Right renal pelvis (tissue), 4 donors: ENCODE measurements at places on chromosomes 6 and 20.
A peak's percentile ranks its signal among the peaks of the same experiment; 100 is the strongest.

- no peak for DNase-seq
Observed at GRCh38 chr6:44629636-44630035, 242.1 kb downstream of the CDC5L start.

DNA sequence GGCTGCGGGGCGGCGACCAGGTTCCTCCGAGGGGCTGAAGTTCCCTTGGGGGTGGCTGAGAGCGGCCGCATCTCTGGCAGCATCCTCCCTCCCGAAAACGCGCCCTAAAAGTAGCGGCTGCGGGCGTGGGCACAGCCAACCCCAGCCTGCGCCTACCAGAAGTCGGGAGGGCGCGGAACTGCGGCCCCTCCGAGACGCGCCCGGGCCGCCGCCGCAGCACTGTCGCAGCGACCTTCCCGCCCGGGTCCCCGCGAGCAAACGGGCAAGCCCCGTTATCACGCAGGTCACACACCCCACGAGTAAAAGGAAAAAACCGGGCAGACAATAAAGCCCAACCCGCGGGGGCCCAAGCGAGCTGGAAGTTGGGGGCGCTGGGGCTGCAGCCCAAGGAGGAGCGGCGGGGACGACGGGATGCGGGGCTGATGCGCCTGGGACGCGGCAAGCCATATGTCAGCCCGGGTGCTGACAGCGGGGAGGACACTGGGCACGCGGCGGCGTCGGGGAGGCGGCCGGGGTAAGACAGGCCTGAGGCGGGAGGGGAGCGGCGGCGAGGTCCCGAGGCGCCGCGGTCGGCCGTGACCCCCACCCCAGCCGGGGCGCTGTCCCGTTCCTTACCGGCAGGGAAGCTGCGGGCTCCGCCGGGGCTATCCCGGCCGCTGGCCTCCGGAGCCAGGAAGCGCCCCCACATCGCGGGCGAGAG lies 659 bp downstream of the CEP85L start:
- no peak for DNase-seq

DNA sequence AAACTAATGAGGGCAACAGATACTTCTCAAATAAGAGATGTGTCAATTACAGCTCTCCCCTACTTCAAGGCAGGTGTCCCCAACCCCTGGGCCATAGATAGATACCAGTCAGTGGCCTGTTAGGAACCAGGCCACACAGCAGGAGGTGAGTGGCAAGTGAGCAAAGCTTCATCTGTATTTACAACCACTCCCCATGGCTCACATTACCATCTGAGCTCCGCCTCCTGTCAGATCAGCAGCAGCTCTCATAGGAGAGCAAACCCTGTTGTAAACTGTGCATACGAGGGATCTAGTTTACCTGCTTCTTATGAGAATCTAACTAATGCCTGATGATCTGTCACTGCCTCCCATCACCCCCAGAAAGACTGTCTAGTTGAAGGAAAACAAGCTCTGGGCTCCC lies 422.1 kb downstream of the GJA1 start:
- DNase-seq = no peak

GRCh38 chr20:63089051-63089907 lies 82.5 kb upstream of the BHLHE23 start:
- no peak for DNase-seq

GRCh38 chr20:64053841-64054661 lies 4.6 kb upstream of the SOX18 start:
- no peak for DNase-seq

DNA sequence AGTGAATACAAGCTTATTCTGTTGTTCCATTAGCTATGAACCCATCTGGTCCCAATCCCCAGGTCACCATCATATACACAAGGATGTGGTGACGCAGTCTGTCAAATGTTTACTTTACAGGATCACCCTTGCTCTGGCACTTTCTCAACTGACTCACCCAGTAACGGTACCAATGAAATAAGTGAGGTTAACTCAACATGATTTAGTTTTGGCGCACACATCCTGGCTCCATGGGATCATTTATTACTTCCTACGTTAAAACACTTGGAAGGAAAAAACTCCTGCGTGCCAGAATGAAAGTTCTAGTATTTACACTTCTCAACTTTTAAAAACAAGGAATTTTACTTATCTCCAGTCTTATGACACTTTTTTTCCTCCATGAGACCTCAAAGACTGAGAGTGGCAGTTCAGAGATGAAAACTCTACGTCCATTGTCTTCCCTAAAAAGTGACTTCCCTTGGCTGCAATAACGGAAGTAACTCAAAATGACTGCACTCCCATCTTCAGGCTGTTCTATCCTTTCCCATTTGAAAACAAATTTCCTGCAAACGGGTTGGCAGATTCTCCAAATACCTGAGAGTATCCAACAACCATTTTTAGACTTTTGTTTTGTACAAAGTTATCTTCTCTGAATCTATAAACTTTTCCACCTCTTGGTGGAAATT lies 15.9 kb downstream of the AGPAT4 start:
- no peak for DNase-seq

- no peak for DNase-seq
Observed at GRCh38 chr6:38134704-38135088, 315.2 kb downstream of the ZFAND3 start.

- no peak for DNase-seq
Observed at GRCh38 chr6:20539387-20539786, 5.1 kb downstream of the CDKAL1 start.

DNA sequence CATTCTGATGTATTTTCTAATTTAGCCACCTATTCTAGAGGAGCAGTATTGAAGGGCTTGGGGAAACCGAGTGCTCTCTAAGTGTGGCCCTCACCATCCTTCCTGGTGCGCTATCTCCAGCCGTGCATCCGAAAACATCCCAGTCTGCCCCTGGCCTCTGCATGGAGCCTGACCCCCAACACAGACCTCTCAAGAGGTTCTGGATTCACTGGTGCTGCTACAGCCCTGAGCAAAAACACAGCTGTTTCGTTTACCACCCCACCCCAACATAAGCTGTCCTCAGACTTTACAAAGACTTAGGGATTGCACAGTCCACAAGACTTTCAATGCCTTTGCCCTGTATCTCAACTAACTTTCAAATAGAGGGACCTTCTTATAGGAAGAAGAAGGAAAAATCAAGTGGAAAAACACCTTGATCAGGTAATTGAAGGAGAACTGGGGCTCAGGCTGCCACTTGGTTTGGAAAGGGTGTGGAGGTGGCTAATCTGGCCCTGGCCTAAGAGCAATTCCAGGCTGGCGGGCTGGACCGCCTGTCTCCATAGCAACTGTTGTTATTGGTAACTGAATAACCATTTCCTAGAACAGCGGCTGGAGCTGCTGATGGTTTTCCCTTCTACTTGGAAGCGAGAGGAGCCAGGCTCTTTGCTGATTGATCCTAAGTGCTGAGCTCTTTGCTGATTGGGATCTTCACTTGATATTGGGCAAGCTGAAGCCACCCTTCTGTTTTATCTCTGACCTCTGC lies 90.2 kb upstream of the TOX2 start:
- DNase-seq = peak; percentile 12

DNA sequence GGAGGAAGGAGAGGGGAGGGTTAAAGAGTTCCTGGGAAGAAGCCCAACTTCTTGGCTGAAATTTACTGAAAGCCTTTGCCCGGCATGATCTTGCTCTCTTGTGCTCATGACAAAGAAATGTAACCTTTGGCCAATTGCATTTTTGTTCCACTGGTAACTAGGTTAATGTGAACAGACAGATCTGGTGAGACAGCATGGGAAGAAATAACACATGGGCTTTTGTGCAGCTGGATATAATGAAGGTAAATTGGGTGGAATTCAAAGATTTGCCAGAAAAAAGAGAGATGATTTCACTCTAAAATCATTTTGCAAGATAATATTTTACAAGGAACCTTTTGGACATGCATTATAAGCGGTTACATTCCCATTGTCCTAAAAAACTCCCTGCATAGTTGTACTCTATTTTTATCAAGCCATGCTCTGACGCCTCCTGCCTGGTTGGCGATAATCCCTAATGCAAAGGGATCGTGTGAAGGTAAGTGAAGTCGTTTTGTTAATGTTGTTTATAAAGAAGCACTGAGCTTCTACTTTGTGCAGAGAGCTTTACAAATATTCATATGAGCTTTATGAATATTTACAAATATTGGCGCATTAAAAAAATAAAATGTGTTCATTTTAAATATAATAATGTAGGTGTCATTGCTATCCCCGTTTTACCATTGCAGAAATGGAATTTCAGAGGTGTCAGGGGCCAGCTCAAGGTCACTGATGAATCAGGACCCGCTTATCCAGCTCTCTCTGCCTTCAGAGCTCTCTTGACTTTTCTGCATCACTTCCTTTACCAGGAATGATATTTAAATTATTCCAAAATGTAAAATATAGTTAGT lies 161.3 kb upstream of the AGPAT4 start:
- DNase-seq = no peak

DNA sequence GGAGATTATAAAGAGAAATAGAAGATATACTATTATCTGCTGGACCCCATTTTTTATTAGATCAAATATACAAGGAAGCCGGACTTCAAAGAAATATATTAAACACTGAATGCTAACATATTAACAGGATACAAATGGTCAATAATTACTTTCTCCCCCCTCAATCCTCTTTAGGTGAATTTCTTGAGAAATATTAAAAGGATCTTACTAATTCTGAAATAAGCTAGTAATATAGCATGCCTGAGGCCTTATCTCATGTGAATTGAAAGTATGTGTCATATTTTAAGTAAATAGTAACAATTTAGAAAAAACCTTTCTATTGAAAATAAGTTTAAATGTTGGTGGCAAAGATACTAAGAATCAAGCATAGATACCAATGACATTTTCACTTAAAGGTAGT lies 954.7 kb upstream of the MAN1A1 start:
- DNase-seq = no peak

- DNase-seq = no peak
Observed at GRCh38 chr20:63114006-63114692, 101.8 kb downstream of the YTHDF1 start.

GRCh38 chr6:3421791-3422434 lies 34.9 kb downstream of the SLC22A23 start:
- no peak for DNase-seq

- DNase-seq = peak; percentile 20
Observed at GRCh38 chr20:19628570-19629134, 129.4 kb upstream of the RIN2 start.

- DNase-seq = no peak
Observed at GRCh38 chr6:78570044-78570443, 297.3 kb upstream of the IRAK1BP1 start.

DNA sequence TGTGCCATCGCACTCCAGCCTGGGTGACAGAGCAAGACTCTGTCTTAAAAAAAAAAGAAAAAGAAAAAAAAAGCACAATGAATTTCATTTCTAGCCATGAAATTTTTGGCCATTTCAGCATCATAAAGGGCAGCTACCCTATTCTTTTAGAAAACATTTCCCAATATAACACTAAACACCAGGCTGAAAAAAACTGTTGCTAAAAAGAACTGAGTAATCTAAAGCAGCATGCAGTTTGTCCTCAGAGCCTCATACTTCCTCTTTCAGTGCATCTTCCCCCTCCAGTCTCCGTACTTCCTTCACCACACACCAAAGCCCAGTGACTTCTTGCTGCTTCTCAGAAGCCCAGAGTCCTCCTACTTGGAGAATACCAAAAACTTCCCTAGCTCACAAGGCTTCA lies 5.6 kb upstream of the IFNGR1 start:
- no peak for DNase-seq

- no peak for DNase-seq
Observed at GRCh38 chr6:14799928-14800327, 445.9 kb upstream of the JARID2 start.

GRCh38 chr20:20546402-20546801 lies 166.0 kb downstream of the RALGAPA2 start:
- no peak for DNase-seq

DNA sequence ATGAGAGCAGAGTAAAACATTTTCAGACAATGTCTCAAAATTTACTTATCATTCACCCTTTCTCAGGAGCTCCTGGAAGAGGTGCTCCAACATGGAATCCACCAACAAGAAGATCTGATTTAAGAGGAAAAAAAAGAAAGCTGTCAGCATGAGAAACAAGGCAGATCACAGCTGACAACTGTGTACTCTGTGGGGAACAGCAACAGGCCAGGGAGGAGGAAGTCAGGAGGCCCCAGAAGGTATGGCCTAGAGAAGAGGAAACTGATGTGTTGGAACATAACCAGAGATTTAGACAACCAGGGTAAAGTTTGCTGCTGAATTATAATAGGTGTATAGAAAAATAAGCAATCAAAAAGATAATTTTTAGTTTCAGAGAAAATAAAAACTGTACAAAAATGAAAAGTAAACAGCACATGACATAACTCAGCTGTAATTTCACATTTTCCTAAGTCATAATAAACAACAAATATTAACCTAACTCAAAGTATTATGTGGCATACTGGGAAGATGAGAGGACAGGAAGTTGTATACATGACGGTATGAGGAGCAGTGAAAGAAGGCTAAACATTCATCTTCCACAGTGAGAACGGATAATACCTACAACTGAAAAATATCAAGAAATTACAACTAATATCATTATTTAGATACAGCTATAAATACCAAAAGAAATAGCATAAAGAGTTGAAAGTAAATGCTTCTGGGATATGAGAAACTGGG lies 113.6 kb upstream of the EMILIN3 start:
- no peak for DNase-seq

GRCh38 chr6:168725802-168726201 lies 284.8 kb downstream of the SMOC2 start:
- DNase-seq = no peak

- DNase-seq = no peak
Observed at GRCh38 chr6:29631209-29631810, 1.7 kb downstream of the GABBR1 start.

DNA sequence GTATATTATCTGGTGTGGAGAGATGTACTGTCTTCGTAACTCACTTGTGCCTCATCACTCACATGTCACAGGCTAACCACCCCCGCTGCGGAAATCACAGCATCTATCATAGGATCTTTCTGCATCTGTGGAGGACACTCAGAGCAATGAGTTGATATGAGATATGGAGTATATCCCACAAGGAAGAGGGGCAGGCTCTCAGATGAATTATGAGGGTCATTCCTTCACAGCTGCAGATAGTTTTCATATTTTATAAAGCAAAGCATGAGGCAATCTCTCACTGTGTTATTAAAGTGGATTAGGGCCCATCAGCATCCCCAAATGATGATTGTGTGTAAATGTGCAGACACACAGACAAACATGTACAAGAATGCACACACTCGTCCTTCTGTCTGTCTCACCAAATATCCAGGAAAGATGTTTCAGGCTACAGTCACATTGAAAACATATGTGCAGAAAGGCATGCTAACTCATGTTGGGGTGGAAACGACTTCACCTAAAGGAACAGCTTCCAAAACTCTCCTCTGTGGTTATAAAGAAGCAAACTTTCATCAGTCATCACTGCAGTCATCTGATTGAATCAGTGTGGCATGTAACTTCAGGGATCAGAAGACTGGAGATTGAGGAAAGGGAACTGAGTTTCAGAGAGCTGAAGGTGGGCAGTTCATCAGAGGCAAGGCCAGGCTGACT lies 164.7 kb downstream of the FOXC1 start:
- DNase-seq = no peak

GRCh38 chr6:167119670-167120582 lies 3.0 kb upstream of the CCR6 start:
- no peak for DNase-seq

DNA sequence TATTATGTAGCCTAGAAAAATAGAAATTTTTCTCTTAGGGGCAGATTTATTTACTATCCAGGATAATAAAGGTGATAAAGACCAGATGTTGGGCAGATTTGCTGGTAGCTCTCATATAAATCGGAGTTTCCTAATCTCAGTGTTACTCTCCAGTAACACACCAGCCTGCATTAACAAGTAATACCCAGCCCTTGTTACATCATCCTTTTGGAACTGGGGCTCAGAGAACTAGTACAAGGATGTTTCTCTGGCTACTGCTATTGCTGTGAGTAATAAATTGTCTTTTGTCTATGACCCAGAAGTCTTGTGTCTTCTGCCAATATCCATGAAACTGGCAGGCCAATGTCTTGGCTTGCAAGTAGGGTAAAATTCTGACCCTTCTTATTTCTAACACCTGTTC lies 16.8 kb downstream of the TPD52L1 start:
- DNase-seq = no peak
